ENCODE measurements at places on chromosomes 2 and 18.
A peak's percentile ranks its signal among the peaks of the same experiment; 100 is the strongest.

- ATAC-seq = no peak
Measured at GRCh38 chr2:113237604-113238160, 41.0 kb downstream of the PAX8 start.

DNA sequence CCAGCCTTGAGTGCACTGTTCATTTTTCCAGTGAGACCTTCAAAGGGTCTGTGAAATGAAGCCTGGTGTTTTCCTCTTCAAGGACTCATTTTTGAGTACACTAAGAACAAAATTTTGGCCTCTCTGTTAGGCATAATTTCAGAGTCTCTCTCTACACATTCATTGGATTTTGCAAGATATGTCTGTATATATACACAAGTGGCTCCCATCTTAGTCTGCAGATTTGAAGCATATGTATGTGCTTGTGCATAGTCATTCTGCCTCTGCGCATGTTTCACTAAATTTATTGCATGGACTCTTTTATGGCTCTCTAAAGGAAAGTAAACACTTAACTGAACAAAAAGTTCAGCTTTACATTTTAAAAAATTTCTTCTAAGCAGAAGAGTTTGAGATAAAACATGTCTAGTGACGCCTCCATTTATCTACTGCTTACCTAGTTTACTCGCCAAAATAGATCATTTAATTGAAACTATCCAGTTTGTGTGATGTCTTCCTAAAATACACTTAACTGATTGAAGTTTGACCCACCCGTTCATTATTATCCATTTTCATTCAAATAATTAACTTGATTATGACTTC, 145.9 kb downstream of the FMNL2 start:
- no peak for ATAC-seq

- ATAC-seq = no peak
Measured at GRCh38 chr2:127060264-127060945, 46.5 kb downstream of the BIN1 start.

DNA sequence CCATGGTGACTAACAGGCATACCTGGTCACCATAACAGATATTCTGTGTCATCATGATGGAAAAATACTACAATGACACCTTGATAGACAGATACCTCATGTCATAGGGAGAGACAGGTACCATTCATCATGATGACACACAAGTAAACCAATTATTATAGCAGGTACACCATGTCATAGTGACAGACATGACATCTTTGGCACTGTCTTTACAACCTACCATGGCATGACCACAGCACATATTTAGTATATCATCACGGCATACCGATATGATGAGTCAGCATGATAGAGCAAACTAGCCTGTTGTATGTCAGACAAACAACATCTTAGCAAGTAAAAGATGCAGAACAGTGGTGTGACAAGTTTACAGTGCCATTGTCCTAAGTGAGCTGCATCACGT, 101.3 kb upstream of the KLHL29 start:
- ATAC-seq = no peak

DNA sequence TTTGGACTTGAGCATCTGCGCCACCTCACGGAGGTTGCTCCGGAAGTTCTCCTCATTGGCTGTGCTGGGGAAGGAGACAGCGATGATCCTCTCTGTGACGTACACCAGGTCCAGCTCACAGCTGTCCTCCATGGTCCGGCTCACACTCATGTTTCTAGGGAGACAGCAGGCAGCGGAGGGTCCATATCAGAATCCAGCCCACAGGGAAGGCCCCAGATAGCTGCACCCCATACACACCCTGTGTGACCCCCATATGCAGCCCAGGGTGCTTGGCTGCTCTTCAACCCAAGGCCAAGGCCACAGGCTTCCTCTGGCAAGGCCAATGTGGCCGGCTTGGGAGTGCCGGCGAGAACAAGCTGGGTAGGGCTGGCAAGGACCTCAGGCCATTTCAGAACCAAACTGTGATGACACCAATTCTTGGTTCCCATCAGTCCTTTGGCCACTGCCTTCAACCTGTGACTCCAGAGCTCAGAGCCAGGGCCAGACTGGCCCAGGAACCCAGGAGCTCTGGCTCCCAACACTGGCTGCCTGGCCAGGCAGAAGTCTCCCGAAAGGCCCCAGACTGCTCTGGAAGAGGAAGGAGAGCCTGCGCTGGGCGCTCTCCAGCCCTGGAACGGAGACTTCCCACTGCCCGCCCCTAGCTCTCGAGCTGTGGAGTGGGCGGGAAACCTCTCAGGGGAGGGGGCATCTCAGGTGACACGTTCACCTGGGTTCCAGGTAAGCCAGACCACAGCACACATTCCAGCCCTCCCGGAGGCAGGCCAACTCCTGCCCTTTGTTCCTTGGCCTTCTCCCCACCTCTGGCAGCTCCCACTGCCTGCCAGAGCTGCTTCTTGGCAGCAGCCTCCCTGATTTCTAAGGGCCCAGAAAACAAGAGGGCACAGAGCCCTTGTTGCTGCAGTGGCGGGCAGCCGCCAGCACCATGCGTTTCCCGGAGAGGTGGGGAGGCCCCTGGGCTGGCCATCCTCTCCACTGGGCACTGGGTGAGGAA, 104.7 kb downstream of the TNS1 start:
- ATAC-seq = no peak

DNA sequence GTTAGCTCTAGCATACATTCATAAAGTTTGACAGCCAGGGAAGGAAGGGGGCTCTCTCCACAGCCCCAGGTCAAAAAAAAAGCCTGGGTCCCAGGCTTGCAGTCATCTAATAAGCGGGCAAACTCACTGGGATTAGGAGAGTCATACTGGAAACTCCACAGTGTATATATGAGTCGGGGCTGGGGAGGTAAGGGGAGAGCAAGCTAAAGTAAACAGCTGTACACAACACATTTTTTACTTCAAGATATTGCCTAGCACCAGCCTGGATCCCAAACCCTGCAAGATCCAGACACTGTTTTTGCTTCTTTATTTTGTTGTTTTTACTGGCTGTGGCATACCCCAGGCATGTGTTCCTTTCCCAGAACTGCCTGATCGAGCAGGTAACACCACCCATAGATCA, 291.3 kb upstream of the TANK start:
- no peak for ATAC-seq

GRCh38 chr18:38497266-38497665, 931.7 kb upstream of the CELF4 start:
- no peak for ATAC-seq

- ATAC-seq = no peak
Measured at GRCh38 chr2:238797537-238797936, 50.3 kb upstream of the TWIST2 start.

GRCh38 chr2:42556315-42556890, 12.0 kb upstream of the MTA3 start:
- ATAC-seq = no peak

GRCh38 chr2:8548619-8549150, 133.2 kb upstream of the ID2 start:
- no peak for ATAC-seq

DNA sequence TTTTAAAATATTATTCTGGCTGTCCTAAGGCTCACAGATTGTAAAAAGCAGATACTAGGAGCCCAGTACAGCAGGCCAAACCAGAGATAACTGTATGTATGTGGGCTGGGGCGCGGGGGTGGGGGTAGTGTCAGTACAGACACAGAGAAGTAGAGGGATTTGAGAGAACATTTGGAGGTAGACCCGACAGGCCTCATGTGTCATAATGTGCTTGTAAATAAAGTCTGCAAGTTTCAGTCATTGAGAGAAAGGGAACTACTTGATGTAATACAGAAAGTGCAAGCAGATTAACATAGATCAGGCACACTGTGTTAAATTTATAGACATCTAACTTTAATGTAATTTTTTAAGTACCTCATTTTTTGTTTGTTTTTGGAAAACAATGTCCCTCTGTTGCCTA, 7.4 kb upstream of the POLI start:
- ATAC-seq = peak; percentile 50

DNA sequence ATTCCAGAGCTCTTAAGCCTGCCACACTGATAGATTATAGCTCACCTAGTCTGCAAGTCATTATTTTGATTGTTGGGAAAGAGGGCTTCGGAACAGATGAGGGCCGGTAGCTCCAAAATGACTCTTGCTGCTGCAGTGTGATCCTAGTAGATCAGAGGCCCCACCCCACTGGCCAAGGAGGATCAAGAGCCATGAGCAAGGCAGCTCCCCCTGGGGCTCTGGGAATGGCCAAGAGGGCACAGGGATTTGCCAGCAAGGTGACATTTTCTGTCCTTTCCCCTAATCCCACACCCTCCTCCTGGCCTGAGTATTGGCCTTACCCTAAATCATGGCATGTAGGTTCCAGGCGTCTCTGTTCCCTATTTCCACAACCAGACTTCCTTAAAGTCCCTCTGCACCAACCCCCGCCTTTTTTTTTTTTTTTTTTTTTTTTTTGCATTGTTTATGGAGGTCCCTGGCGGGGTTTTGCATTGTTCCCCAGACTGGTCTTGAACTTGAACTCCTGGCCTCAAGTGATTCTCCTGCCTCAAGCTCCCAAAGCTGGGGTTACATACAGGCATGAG, 36.5 kb downstream of the EIF4E2 start:
- ATAC-seq = no peak

GRCh38 chr2:206000776-206001175, 85.2 kb downstream of the INO80D start:
- ATAC-seq = no peak

- ATAC-seq = peak; percentile 56
Measured at GRCh38 chr2:8378016-8378810, 303.6 kb upstream of the ID2 start.

- ATAC-seq = no peak
Measured at GRCh38 chr18:44341759-44342158, 338.9 kb upstream of the SETBP1 start.

- peak; percentile 30 for ATAC-seq
Measured at GRCh38 chr2:189466656-189467055, 25.4 kb downstream of the WDR75 start.

- no peak for ATAC-seq
Measured at GRCh38 chr2:39661826-39662225, 3.9 kb upstream of the TMEM178A start.

DNA sequence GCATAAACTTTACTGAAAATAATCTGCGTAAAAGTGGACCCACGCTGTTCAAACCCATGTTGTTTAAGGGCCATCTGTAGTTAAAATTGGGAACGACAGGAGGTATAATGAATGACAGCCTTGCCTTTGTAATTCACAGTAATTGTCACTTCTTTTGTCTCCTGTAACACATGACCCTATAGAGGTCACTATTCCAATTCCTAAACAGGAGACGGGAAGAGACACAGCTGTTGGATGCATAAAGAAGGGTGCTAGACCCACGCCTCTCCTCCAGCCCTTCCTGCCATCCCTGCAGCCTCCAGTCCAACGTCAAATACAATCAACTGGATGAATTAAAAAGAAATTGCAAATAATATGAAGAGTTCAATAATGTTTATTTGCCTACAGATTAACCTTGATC, 63.1 kb upstream of the NFATC1 start:
- no peak for ATAC-seq

GRCh38 chr18:5462227-5462626, 81.6 kb downstream of the EPB41L3 start:
- ATAC-seq = no peak

DNA sequence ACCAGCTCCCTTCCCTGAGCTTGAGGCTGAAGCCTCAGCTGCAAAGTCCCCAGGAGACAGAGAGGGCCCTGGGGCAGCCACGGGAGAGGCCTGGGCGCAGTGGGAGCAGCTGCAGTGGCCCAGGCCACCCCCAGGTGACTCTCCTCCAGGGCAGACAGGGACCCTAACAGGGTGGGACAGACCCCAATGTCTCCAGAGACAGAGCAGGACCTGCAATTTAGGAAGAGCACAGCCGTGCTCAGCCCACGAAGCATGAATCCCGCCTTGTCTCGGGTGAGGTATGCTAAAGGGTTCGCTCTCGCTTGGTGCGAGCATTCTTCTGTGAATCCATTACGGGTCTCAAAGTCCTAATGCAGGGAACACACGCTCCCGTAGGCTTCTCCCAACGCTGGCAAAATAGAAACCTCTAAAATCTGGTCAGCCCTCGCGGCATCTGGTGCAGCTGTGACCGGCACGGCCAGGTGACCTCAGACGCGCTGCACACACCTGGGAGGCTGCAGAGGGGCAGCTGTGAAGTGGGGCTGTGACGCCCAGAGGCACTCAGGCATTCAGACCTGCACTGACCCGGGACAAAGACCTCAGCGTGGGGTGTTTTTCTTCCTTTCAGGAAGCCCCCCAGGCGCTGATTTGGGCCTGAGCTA, 12.6 kb downstream of the MBP start:
- no peak for ATAC-seq

DNA sequence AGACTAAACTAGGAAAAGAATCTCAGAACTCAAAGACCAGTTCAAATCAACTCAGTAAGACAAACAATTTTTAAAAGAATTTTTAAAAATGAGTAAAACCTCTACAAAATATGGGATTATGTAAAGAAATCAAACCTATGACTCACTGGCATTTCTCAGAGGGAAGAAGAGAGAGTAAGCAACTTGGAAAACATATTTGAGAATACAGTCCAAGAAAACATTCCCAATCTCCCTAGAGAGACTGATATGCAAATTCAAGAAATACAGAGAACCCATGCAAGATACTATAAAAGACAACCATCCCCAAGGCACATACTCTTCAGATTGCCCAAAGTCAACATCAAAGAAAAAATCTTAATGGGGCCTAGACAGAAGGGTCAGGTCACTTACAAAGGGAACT, 162.7 kb downstream of the WDPCP start:
- no peak for ATAC-seq

GRCh38 chr18:48569139-48569914, 30.5 kb downstream of the CTIF start:
- ATAC-seq = no peak

DNA sequence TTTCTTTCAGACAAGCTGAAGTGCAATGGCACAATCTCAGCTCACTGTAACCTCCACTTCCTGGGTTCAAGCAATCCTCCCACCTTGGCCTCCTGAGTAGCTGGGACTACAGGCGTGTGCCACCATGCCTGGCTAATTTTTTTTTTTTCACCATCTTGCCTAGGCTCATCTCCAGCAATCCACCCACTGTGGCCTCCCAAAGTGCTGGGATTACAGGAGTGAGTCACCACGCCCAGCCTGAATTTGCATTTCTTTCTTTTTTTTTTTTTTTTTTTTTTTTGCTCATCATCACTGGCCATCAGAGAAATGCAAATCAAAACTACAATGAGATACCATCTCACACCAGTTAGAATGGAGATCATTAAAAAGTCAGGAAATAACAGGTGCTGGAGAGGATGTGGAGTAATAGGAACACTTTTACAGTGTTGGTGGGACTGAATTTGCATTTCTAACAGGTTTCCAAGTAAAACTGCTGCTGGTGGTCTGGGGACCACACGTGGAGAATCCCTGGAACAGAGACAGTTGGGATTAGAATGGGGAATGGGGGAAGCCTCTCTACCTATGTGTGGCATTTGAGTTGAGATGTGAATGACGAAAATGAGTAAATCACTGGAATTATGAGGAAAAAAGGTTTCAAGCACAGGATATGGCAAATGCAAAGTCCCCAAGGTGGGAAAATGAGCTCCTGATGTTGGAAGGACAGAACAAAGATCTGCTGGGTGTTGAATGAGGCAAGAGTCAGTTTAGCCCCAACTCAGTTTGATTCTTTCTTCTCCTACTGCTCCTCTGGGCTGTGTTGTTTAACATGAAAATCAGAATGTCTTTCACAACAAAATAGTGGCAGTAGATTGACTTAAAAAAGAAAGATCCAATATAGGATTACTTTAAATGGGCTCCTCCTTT, 88.8 kb upstream of the MAP4K4 start:
- ATAC-seq = no peak
